NK-92 treated with Interleukin-12 subunit alpha and Interleukin-12 subunit beta, amount 100 ng/mL, for 24 hours (cell line): ENCODE measurements at places on chromosomes 3 and 15.

DNA sequence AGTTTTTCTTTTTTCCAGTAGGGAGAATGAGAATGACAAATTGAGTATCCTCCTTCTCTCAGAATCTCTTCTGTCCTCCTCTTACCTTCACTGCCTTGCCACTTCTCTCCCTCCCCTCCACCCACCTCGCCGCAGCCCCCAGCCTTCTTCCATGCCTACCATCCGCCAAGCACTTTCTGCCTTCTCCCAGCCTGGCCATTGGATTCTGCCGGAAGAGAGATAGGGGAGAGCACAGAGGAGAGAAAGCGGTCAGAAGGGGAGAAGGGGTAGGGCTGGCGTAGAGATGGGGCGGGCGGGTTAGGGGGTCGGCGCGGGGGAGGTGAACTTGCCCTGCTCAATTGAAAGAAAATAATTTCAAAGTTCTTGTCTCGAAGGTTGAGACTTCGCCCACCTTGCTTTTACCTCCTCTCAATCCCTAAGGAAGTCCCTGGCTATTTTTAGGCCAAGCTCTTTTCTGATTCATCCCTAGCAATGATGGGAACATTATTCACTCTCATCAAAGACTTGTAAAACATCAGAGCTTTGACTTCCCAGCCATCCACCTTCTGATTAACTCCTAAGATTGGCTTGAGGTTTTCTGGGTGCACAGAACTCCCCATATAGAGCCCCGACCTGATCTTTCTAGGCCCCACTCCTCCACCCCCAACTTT lies 811 bp downstream of the C3orf52 start:
- no peak for DNase-seq

- DNase-seq, result no peak
Observed at GRCh38 chr3:31765871-31766270, 215.2 kb downstream of the OSBPL10 start.

- peak; percentile 61 for DNase-seq
Observed at GRCh38 chr3:15268033-15268631, 62.1 kb downstream of the CAPN7 start.

- no peak for DNase-seq
Observed at GRCh38 chr15:80743189-80743833, 35.9 kb upstream of the CEMIP start.

GRCh38 chr3:48039487-48040190 lies 23.4 kb upstream of the MAP4 start:
- no peak for DNase-seq

DNA sequence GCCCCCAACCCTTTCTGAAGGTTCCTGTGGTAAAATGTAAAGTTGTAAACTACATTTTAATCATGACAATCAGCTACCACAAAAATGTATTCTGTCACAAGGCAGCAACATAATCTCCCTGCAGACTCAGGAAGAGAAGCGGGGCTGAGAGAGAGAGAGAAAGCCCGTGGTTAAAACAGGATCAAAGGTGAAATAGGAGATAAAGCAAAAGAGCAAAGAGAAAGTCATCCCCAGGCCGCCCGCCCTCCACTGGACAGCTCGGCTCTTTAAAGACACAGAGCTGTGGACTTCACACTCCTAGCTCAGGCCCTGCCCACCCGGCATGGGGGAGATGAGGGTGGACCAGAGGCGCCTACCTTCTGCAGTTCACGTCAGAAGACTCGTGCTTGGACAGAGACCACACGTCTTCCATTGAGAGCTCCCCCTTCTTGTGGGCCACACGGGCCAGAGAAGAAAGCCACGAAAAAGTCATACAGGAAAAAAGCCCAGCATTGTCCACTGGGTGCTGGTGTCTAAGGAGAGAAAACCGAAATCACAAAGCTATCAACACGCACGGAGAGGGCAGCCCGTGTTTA lies 29.4 kb downstream of the ABCC5 start:
- no peak for DNase-seq

DNA sequence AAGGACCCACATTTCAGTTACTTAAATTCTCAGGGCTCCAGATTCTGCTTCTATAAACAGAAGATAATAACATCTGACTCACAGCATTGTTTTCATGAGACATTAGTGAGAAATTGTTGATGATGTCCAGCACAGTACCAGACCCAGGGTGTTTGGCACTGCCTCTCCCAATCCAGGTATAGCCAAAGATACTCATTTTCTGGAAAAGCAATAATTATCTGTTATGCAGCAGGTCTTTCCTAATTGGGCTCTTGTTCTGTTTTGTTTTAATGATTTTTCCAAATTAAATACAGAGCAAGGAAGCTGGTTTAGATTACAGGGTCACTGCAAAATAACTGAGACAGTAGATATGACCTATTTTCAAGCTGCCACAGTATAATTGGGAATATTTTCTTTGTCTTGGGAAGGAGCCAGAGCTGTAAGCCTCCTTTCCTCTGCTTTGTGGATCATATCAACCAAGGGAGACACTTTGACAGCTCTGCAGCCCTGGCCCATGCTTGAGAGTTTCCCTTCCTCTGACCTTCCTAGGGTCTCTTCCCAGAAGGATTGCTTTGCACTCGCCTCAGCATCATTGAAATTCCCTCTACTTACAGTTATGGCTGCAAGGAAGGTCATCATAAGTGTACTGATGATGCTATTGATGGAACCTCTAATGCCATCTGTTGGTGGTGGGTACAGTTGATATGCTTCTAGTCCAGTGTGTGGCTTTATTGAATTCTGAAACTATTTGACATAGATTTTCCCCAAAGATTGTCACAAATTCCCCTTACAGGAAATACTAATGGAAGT lies 522.4 kb upstream of the ADAMTS9 start:
- no peak for DNase-seq

- DNase-seq, result no peak
Observed at GRCh38 chr15:34855893-34856292, 60.5 kb upstream of the ACTC1 start.

DNA sequence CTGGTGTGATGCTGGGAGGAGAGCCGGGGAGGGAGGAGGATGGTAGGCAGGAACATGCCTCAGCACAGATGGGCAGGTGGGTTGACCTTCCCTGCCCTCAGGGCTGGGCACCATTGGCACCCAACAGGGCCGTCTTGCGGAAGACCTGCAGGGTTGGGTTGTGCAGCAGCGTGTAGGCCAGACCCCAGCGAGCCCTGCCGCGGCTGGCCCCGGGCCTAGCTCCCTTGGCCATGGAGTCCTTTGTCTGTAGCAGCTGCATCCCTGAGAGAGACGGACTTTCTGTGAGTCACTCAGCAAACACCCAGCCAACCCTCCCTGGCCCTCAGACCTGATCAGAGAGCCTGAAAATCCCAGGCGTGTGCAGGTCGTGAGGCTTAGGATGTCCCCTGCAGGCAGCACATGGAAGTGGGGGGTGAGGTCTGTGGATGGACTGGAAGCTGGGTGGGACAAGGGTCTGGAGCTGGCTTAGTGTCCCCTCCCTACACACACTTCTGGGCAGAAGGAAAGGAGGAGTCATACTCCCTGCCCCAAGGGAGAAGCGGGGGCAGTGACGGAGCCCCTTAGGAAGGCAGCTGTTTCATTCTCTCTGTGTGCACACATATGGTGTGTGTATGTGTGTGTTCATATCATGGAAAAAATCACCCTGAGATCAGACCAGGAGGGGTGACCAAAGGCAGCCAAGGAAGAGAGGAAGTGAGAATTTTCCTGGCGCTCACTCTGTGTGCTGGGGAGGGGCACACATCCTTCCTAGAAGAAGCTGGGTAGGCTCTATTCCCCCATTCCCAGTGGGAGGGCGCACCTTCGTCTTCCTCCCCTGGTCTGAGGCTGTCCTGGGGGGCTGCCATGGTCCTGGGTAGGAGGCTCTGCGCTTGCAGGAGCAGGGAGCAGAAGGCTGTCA lies 6.7 kb downstream of the ISLR start:
- DNase-seq, result no peak

DNA sequence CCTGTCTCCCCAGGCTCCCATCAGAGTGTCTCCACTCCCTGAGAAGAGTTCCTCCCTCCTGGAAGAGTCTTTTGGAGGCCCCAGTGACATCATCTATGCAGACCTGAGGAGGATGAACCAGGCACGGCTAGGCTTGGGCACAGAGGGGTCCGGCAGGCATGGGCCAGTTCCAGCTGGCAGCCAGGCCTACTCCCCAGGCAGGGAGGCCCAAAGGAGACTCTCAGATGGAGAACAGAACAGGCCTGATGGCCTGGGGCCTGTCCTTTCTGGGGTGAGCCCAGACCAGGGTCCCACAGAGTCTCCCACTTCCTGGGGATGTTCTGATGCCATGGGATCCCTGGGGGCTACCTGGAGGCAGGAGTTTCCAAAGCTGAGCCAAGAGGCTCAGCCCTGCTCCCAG lies 8.5 kb downstream of the SH2D7 start:
- DNase-seq, result no peak

GRCh38 chr3:137709011-137709601 lies 55.0 kb upstream of the SOX14 start:
- no peak for DNase-seq

DNA sequence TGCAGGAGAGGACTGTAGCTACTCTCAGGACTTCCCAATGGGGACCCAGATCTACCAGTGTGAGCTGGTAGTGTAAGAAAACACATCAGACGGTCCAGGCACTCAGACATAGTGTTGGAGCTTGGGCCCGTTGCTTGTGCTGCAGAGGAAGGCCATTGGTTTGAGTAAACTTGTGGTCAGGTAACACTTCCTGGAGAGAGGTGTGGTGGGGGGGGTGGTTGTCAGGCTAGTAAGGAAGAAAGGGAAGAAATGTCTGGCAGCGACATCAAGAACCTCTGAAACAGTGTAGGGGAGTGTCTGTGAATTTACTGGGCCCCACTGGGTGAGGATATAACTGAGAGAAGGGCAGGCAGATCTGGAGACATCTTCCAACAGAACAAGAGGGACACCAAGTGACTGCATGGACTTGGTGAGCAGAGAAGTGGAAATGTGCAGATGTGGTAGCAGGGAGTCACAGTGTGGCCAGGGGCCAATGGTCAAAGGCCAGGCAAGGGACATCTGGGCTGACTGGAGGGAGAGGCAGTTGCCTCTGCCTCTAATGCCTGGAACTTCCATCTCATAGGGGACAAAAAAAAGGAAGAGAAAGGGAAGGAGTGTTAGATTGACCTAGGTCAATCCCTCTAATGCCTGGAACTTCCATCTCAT lies 63.7 kb upstream of the MRPS22 start:
- no peak for DNase-seq

DNA sequence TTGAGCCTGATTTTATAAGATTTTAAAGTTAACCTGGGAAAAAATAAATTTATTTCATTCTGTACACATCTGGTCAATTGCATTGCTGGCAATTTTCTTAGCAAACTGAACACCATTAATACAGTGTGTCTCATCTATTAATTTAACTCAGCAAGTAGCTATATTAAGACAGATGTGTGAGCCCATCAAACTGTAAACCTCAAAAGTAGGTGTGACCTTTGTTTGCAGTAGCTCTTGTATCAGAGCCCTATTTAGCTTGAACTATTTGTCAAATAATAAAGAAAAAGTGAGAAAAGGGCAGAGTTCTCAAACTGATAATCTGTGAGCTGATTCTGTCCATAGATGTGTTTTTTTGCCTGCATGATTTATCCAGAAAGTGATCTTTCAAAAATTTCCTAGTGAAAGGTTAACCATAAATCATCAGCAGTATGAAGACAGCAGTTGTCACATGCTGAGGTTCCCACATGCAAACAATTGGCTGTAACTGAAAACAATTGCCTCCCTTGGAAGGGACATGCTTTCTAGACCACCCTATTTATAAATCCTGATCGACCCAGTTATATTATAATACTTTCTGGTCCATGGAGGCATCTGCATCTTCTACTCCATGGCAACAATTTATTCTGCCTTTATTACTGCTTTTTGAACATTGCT lies 646.5 kb downstream of the NSUN3 start:
- DNase-seq, result no peak

GRCh38 chr15:83112233-83112955 lies 4.9 kb downstream of the TM6SF1 start:
- no peak for DNase-seq

DNA sequence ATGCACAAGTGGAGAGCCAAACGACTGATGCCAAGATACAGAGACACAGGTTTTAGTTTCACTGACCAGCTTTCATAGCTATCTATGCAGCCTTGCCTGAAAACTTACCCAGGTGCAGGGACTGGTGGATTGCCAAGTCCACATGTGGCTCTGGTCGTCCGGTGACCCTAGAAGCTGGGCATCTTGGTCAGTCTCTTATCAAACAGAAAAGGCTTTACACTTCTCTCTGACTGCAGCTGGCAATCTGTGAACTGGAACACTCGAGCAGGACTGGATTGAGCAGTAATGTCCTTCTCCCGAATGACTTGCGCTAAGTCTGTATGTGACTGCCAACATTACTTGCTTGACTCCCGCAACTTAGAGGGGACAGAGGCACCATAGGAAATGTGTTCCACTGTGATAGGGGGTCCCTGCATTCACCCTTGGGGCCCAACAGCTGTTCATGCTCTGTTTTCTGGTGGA lies 63.0 kb upstream of the SIAH2 start:
- no peak for DNase-seq

- DNase-seq, result no peak
Observed at GRCh38 chr3:16912400-16913263, 27.9 kb downstream of the PLCL2 start.

DNA sequence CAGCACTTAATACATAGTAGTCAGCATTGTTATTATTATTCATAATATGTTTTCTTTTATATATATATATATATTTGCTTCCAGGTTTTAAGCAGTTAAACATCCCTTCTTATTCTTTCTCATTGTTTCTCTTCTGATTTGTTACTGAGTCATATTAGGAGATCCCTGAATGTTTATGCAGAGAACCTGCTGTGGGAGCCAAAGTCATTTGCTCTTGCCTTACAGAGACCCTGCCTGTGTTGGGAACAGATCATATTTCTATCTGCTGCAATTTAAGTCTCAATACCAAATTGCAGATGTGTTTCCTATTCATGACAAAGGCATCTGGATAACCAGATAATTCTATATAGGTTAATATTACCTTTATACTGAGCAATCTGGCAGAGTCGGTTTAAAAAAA lies 323.0 kb upstream of the UMPS start:
- DNase-seq, result no peak

GRCh38 chr15:79172801-79173460 lies 82.4 kb upstream of the RASGRF1 start:
- DNase-seq, result no peak

GRCh38 chr3:119098619-119099222 lies 47.2 kb upstream of the TEX55 start:
- DNase-seq, result no peak

GRCh38 chr3:14467814-14468620 lies 65.6 kb downstream of the SLC6A6 start:
- DNase-seq, result no peak

- no peak for DNase-seq
Observed at GRCh38 chr3:105876780-105877327, 8.0 kb upstream of the CBLB start.

DNA sequence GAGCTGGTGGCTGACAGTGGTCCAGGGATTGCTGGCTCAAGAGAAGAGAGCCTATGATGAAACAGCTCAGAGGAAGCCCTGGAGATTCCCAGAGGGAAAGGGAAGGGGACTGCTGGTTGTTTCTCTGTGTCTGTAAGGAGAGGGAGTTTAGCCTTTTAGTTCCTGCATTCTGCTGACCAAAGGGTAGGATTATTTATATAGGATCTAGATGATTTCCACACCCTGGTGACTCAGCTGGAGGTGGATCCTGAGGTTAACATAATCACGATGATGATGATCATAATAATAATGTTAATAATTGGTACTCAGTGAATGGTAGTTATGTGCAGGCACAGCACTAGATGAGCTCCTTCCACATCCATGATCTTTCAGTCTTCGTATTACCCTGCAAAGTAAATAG lies 144.9 kb downstream of the EPHB1 start:
- DNase-seq, result no peak
